ENCODE measurements at places on chromosomes 12 and 14. TPM values are rescaled to one million over a fixed set of nuclear protein-coding genes. Genes with fewer than 3 reads are reported as not detected.

DNA sequence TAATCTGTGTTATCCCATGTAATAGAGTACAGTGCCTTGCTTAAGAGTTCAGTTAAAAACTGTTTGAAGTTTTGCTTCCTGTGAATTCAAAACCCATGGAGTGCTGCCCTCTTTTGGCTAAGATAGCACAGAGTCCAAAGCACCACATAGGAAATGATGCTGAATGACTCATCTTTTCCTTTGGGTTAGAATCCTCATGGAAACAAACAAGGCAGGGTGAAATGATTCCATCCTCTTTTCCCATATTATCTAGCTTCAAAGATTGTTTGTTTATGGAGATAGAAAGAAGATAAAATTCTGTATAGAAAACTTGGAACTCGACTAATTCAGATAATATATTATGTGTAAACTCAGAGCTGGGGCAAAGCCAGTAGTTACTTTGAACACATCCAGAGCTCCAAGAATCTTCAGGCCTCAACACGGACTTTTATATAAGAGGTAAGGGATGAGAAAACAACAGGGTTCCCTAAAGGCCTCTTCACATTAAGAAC is 87.4 kb downstream of the OTOGL start:
- H3K4me3 ChIP-seq: no peak overlapping the region
- H3K36me3 ChIP-seq: no peaks in the 10 kb centered on the region
- DNase-seq: peak; percentile 62

DNA sequence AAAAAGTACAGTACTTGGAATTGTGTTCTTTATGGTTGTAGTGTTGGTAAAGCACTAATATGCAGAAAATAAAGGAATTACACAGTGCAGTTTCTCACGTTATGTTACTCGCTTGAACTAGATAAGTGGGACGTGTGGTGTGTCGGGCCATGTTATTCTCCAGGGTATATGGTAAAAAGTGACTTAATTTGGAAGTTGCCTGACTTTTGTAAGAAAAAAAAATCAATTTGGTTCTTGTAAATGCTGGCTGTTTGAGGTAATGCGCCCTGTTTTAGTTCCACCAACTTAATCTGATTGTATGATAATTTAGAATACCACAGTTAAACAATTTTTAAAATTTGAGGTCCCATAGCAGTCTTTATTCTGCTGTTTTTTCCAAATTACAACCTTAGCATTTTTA is 4.1 kb downstream of the ARF6 start:
- H3K4me1 ChIP-seq: peaks cover 5% of the 10 kb centered on the region
- H3K4me3 ChIP-seq: no peak overlapping the region
- H3K27me3 ChIP-seq: no peaks in the 10 kb centered on the region

DNA sequence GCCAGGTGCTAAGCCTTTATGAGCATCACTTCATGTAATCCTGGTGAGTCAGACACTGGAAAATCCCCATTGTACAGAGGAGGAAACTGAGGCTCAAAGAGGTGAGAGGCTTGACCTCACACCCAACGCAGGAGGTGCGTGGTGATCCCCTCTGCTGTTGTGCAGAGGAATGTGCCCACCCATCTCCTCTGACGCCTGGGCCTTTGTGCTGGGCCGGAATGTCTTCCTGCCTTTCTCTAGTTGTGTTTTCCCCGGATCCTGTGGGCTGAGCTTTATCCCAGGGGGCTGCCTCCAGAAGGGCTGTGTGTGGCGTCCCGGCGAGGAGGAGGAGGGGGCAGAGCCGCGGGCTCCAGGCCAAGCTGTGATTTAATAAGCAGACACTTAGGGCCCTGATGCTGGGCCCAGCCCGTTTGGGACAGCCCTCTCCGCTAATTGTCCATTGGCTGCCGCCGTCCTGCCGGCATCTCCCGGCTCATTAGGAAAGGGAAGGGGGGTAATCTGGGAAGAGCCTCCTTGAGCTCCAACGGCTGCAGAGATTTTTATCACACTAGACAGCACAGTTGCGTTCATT is 653.6 kb downstream of the MED13L start:
- no peak overlapping the region for H3K27ac ChIP-seq
- DNase-seq: no peak
- no peaks in the 10 kb centered on the region for H3K36me3 ChIP-seq
- H3K27me3 ChIP-seq: no peaks in the 10 kb centered on the region

DNA sequence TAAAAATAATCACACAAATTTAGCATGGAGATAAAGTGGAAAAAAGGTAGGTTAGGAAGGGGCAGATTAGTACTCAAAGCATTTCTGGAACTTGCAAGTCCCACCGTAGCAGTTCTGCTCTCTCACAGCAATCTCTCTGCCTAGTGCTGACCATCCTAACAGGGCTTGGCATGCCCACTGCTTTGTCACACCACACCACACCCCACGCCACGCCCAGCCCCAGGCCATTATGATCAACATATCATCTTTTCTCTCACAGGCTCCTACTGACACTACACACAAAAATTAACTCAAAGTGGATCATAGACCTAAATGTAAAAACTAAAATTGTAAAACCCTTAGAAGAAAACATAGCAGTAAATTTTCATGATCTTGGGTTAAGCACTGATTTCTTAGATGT is 273.7 kb downstream of the DAD1 start:
- no peak overlapping the region for H3K4me3 ChIP-seq
- no peak for DNase-seq
- no peaks in the 10 kb centered on the region for H3K36me3 ChIP-seq
- H3K27me3 ChIP-seq: no peaks in the 10 kb centered on the region

- peaks cover 87% of the 10 kb centered on the region for H3K36me3 ChIP-seq
- no peak for DNase-seq
- no peaks in the 10 kb centered on the region for H3K27me3 ChIP-seq
- no peak overlapping the region for H3K4me3 ChIP-seq
- peak overlapping the region; percentile 70 for H3K27ac ChIP-seq
- H3K4me1 ChIP-seq: peaks cover 47% of the 10 kb centered on the region
Measured at GRCh38 chr12:122985338-122986257, 5.1 kb downstream of the ARL6IP4 start.

DNA sequence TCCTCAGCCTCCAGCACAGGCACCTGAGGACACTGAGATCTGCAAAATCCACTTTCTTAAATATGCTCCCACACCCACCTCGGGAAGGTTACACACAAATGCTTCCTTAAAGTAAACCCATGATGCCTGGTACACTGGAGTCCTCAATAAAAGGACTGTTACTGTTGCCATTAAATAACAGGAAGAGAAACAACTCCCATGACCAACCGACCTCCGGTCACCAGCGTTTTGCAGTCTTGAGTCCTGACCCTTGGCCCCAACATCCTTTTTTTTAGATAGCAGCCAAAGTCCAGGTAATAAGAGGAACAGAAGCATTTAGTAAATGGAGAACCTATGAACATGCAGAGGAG is 42.4 kb downstream of the ITPK1 start:
- no peak for DNase-seq
- H3K27me3 ChIP-seq: no peaks in the 10 kb centered on the region
- H3K4me3 ChIP-seq: no peak overlapping the region
- peaks cover 39% of the 10 kb centered on the region for H3K4me1 ChIP-seq
- no peak overlapping the region for H3K27ac ChIP-seq

- DNase-seq: no peak
- no peaks in the 10 kb centered on the region for H3K4me1 ChIP-seq
- no peaks in the 10 kb centered on the region for H3K27me3 ChIP-seq
Measured at GRCh38 chr14:105931808-105932483, 405.6 kb downstream of the TMEM121 start.

- no peaks in the 10 kb centered on the region for H3K36me3 ChIP-seq
- no peak for DNase-seq
- H3K4me1 ChIP-seq: no peaks in the 10 kb centered on the region
- no peaks in the 10 kb centered on the region for H3K27me3 ChIP-seq
Measured at GRCh38 chr12:110754101-110754793, 11.6 kb upstream of the PPP1CC start.

GRCh38 chr12:50326590-50327284 is 43.4 kb upstream of the LIMA1 start:
- DNase-seq: no peak
- H3K27me3 ChIP-seq: no peaks in the 10 kb centered on the region
- no peaks in the 10 kb centered on the region for H3K4me1 ChIP-seq
- no peak overlapping the region for H3K4me3 ChIP-seq
- H3K27ac ChIP-seq: no peak overlapping the region
- no peaks in the 10 kb centered on the region for H3K36me3 ChIP-seq

GZMB gene
- total RNA-seq: 0.69 TPM

APAF1 gene
- total RNA-seq: 42.8 TPM

B4GALNT3 gene
- total RNA-seq: 3.2 TPM
